ENCODE measurements at places on chromosomes 7 and 10.

DNA sequence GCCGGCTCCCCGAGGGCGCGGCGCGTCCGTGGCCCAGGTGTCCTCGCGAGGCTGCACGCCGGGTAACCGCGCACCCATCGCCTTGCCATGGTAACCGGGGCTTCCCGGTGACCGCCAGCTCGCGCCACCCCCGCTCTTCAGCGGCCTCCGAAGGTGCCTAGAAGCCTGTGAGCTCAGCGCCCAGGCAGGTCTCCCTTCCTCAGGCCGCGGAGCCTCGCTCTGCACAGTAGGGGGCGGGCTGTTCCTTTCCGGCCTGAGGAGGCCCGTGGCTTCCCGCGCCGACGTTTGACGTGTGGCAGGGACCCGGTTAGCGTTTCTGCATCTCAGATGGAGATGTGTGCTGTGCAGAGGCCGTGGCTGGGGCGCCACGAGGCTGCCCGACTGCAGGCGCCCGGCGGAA, 117.1 kb downstream of the DYNC2I1 start:
- DNase-seq = peak; percentile 36

DNA sequence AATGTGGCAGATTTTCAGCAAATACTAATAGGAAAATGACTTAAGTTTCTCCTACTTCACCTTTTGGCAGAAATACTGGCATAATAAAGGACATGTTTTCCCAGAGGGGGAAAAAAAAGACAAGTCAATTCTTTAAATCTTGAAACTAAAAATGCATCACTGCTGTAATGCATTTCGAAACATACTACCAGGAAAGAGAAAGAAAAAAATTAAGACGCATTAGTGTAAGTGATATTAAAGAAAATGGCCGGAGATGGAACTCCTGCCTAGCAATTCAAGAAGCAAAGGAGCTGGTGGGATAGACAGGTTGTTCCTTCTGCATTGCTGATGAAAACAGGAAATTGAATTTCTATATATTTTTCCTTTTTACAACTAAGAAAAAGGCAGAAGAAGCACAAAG, 3.2 kb downstream of the ACTR1A start:
- no peak for DNase-seq

DNA sequence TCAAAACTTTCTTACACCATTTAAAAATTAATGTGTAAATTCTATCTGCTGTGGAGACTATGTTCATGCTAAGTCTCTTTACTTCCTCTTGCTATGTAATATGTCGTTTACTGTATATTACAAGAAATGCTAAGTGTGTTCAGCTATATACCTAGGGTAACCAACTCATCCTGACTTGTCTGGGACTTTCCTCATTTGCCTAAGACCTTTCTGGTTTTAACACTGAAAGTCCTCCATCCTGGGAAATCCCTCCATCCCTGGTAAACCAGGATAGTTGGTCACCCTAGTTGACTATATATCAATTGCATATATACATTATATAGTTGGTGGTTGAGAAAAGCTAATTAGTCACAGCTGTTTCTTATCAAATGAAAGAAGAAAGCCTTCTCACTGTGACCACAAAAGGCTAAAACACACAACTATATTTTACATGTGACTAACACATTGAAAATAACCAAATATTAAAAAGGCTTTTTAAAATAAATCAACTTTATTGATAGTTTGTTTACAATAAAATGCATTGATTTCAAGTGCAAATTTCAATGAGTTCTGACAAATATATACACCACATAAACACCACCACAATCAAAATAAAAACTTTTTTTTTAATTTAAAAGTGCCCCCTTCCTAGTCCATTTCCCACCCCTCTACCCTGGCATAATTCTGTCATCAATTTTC, 167.7 kb upstream of the INHBA start:
- no peak for DNase-seq

- DNase-seq = no peak
Observed at GRCh38 chr7:126696256-126697038, 556.3 kb downstream of the GRM8 start.

DNA sequence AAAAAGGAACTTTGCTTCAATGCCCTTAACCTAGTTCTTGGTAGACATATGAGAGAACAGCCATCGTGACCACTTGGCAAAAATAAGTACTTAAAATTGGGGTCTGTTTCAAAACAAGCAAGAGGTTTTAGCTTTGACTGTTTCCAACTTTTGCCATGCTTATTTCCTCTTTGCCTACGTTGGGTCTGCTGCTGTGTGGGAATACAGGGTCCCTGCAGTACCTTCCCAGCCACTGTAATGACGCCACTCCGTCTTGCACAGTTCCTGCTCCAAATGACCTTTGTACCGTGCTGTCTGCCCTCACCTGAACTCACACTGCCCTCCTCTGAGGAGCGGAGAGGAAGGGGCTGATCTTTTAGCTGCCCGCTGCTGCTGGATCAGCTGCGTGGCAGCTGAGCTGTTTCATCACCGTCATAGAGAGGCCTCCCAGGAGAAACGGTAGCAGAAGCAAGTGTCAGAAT, 133.1 kb downstream of the MAPK8 start:
- no peak for DNase-seq

DNA sequence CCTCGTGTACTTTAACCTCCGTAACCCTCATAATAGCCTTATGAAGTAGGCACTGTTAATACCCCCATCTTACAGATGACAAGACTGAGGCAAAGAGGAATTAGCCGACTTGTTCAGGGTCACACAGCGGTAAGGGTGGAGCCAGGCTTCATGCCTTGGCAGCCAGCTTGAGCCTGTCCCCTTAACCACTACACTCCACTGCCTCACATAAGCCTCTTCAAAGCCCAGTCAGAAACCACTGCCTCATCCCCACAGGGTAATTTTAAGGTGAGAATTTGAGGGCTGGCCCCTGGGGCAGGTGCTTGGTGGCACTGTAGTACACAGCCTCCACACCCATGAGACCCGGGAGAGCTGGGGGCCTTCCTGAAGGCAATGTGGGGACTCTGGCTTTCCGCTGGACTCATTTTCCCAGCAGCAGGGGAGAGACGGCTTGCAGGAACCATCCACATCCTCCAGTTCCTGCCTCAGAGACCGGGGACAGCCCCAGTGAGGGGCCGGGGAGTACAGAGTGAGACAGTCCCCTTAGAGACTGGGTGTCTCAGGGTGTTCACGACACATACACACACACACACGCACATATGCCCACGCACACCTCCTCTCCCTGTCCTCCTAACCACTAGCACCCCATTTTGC, 7.6 kb upstream of the C10orf105 start:
- DNase-seq = peak; percentile 22

All from effector CD8-positive, alpha-beta T cell (primary cell).